SK-MEL-5 (cell line): ENCODE measurements at places on chromosomes 1 and 21.

DNA sequence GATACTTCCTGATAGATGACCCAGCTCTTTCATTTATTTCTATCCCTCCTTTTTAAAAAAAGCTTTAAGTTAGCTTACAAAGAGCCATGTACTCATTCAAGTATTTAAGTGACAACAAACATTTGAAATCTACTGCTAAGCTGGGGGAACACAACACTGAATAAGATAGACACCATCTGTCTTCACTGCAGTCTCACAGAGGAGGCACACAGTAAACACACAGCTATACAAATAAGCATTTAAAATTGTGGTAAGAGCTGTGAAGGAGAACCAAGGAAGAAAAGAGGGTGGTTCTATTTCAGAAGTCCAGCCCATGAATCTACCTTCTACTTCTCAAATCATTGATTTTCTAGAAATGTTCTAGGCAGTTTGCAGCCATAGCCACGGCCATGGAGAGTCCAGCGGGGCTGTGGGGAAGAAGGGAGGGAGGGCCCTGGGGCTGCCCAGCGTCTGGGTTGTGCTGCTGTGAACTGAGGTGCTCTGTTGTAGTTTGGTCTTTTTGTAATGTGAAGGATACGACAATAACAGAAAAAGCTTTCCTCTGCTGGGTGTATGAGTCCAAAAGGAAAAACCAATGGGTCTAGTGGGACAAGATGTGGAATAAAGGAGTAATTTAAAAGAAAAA lies 28.2 kb downstream of the PRDM2 start:
- no peak for DNase-seq

GRCh38 chr1:217620814-217621213 lies 10.1 kb downstream of the GPATCH2 start:
- DNase-seq, result no peak

DNA sequence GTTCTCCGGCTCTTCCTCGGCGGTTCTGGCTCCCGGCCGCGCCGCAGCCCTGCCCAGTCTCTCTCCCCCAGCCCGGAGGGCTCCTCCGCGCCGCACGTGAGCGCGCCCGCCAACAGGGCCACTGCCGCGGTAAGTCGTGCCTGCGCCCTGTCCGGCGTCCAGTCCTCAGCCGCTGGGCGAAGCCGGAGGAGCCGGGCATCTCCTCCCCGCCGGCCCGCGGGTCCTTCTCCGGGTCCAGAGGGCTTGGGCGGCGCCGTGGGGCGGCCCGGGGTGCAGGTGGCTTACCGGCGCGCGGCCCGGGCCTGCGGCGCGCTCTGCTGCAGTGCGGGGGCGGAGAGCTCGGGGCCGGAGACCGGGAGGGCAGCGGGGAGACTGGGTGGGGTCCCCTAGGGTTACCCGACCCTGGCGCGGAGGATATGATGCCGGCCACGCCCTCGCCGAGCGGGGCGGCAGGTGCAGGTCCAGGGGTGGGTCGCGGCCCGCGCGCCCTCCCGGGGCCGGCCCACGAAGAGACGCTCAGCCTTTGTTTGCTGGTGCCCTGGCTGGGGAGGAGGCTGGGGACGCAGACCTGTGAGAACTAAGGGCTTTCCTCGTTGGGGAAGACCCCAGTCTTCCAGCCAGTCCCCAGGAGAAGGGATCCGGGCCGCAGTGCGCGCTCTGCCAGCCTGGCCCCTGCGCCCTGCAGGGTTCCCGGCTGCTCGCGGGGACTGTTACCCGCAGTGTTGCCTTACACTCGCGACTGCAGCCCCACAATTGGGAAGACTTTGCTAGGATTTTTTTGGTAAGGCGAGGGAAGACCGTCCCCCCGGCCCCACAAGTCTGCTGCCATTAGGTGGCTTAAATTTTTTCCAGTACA lies at the start of gene DOP1B:
Gene DOP1B (plus strand): TSS at position 10 of the 856 bp plus-strand sequence. CDS start 7,910 bp downstream, outside the sequence.
- no peak for DNase-seq

- no peak for DNase-seq
These were observed 9.5 kb upstream of the BCAR3 start for GRCh38 chr1:93690921-93691789.

GRCh38 chr1:210618369-210618768 lies 289.7 kb downstream of the HHAT start:
- DNase-seq, result no peak

- peak; percentile 39 for DNase-seq
These were observed 533 bp upstream of the RGL1 start for GRCh38 chr1:183804387-183804786.

GRCh38 chr1:209030454-209031167 lies 552.9 kb upstream of the CAMK1G start:
- no peak for DNase-seq

DNA sequence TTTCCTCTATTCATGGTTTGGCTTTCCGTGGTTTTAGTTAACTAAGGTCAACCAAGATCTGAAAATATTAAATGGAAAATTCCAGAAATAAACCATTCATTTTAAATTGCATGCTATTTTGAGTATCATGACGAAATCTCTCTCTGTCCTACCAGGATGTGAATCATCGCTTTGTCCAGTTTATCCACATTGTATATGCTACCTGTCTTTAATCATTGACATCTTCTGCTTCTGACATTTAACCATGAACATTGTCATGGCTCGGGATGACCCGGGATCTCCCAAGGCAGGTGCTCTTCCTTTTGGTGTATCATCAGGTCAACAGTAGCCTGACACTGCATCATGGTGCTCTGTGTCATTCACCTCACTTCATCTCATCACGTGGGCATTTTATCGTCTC lies 125.5 kb upstream of the HNRNPU start:
- no peak for DNase-seq

DNA sequence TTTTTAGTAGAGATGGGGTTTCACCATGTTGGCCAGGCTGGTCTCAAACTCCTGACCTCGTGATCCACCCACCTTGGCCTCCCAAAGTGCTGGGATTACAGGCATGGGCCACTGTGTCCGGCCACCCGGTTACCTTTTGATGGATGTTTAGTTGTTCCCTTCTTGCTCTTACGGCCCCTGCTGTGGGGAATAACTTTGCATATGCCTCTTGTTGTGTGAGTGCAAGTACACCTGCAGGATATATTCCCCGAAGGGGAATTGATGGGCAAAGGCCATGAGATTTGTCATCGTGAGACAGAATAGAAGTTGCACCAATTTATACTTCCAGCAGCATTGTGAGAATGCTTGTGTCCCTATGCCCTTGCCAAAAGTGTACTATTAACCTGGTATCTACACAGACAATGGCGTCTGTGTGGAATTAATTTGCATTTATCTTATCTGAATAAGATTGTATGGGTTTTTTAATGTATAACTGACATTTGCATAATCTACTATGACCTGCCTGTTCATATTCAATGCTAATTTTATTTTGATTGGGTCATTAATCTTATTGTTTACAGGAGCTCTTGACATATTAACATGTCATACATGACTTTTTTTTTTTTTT lies 8.1 kb downstream of the IL6R start:
- no peak for DNase-seq
